ENCODE measurements at places on chromosomes 5 and 9.

GRCh38 chr5:56522960-56523359, 289.8 kb upstream of the ANKRD55 start:
- no peak for DNase-seq

DNA sequence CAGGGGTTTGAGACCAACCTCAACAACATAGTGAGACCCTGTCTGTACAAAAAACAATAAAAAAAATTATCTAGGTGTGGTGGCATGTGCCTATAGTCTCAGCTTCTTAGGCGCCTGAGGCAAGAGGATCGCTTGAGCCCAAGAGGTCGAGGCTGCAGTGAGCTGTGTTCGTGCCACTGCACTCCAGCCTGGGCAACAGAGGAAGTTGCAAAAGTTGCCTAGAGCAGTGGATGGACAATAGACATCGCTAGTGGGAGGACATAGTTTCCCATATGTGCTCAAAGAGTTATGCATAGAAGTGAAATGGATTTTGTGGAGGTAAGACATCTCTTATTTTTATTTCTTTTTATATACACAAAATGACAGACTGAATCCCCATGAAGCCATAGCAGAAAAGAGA, 19.0 kb downstream of the HNRNPK start:
- no peak for DNase-seq

GRCh38 chr9:105360344-105360743, 87.5 kb upstream of the FSD1L start:
- no peak for DNase-seq

DNA sequence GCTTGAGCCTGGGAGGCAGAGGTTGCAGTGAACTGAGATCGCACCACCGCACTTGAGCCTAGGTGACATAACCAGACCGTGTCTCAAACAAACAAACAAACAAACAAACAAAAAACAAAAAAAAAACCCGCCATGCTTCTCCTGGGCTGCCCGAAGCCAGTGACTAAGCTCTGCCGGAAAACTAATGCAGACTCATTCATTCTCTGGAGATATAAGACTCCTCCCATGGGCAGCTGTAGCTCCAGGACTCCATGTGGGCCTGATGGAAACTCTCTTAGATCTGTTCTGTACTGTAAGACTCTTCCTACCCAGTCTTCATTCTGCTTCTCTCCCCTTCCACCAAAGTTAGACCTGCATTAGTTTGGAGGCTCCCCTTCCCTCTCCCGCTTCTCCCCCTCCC, 11.1 kb downstream of the GLDC start:
- no peak for DNase-seq
